ENCODE measurements at places on chromosomes 7 and 10. TPM values are rescaled to one million over a fixed set of nuclear protein-coding genes. Genes with fewer than 3 reads are reported as not detected.

DNA sequence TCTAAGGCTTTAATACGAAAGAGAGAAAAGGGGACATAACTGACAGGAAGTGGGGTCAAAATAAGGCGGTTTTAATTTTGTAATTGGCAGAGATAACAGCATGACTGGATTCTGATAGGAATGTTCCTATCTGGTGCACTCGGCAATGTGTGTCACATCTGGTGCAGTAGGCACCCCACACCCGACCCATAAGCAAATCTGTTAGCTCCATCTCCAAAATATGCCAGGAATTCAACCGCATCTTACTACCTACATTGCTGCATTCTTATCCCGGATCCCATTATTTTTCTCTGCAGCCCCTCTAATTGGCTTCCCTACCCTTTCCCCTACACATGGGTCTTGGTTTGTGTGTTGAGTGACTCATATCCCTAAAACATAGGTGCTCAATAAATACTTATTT, 19.1 kb upstream of the GALNT11 start:
- DNase-seq = peak; percentile 39

GRCh38 chr7:1770331-1770730, 100.3 kb downstream of the ELFN1 start:
- no peak for DNase-seq

DNA sequence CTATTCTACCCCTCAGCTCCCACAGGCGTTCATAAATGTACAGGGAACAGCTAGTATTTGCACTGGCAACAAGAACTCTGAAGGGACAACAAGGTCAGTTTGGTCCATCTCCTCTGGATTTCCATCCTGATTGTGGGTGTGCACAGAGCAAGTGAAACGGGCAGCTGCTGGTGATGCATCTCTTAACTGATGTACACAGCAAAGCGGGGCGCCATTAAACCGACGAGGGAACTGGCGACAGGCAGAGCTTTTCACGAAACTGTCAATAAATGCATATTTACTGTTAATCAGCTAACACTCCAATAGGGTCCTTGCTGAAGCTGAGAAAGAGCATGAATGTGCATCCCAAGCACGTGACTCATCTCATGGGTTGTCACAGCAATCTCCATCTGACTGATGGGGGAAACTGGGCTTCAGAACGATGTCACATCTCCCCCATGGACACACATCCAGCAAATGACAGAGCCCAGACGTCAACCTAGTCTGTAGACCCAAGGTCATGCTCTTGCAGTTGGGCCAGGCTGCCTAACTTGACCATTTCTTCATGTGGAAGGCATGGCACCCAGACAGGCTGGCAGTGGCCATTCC, 54.2 kb downstream of the FAM53B start:
- no peak for DNase-seq

DNA sequence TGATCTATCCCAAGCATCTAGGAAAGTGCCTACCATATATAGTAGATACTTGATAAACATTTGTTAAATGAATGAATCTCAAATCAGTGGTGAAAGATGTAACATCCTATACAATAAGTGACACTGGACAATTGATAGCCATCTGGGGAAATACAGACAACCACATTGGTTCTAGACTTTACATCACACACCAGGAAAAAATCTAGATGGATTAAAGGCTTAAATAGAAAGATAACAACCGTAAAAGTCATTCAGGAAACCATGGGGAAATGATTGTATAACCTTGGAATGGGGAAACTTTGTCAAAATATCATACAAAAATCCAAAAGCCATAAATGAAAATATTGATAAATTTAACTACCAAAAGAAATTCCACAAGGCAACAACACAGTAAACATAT, 7.0 kb upstream of the GARIN1A start:
- DNase-seq = no peak

- DNase-seq = no peak
Observed at GRCh38 chr7:94059746-94060145, 55.6 kb upstream of the BET1 start.

- DNase-seq = no peak
Observed at GRCh38 chr10:114033566-114033965, 10.1 kb upstream of the ADRB1 start.

DNA sequence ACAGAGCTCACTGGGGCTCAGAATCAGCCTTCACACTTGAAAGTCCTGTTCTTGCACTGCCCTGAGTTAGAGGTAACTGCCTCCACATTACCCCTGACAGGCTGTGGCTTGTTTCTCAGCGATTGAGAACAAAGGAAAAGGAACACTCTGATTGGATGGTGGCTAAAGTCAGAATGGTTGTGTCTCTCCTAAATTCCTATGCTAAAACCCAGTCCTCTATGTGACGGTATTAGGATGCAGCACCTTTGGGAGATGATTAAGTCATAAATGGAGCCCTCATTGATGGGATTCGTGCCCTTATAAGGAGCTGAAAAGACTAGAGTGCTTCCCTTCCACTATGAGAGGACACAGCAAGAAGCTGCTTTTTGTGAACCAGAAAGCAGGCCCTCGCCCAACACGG, 38.9 kb upstream of the DGKI start:
- peak; percentile 4 for DNase-seq

- DNase-seq = no peak
Observed at GRCh38 chr7:11394438-11394837, 420.8 kb downstream of the PHF14 start.

The CPN1 gene
- total RNA-seq = not detected

The TEX47 gene
- total RNA-seq = not detected

The RSPH10B gene
- total RNA-seq = 5.9 TPM

The ACTL6B gene
- total RNA-seq = not detected

The GSTO2 gene
- total RNA-seq = 30.7 TPM

The TUBB8 gene
- total RNA-seq = 1.4 TPM

Data from GM23338 (cell line).